Pancreas (tissue), 10 donors: ENCODE measurements at places on chromosomes 5 and 9. TPM values are rescaled to one million over a fixed set of nuclear protein-coding genes. Genes with fewer than 3 reads are reported as not detected.

The SCGB3A2 gene
- total RNA-seq, result not detected

- H3K4me3 ChIP-seq, result no peak overlapping the region
- no peak for DNase-seq
- no peaks in the 10 kb centered on the region for H3K27me3 ChIP-seq
- no peak overlapping the region for H3K27ac ChIP-seq
Observed at GRCh38 chr5:157543825-157544622, 31.6 kb downstream of the ADAM19 start.

GRCh38 chr9:94065535-94065961, 18.7 kb upstream of the PTPDC1 start:
- peak; percentile 41 for DNase-seq
- H3K27ac ChIP-seq, result no peak overlapping the region
- H3K36me3 ChIP-seq, result no peaks in the 10 kb centered on the region
- H3K27me3 ChIP-seq, result no peaks in the 10 kb centered on the region
- H3K4me3 ChIP-seq, result no peak overlapping the region

DNA sequence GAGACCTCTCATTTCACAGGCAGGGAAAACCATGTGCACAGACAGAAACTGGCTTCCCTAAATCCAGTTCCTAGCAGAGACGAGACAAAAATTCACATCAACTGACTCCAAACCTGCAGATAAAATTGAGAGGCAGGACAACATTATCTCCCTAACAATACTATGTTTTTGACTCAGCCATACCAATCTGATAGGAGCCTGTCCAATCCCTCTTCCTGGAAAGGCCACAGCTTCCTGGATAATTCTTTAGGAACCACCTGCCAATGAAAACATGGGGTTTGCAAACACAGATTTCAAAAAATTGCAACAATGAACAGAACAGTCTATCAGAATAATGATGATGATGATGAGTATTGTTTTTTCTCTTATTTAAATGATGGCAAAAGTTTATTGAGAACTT, 22.4 kb downstream of the SH3TC2 start:
- no peak for DNase-seq
- H3K27me3 ChIP-seq, result no peaks in the 10 kb centered on the region
- H3K4me1 ChIP-seq, result no peaks in the 10 kb centered on the region
- no peak overlapping the region for H3K27ac ChIP-seq
- H3K4me3 ChIP-seq, result no peak overlapping the region

DNA sequence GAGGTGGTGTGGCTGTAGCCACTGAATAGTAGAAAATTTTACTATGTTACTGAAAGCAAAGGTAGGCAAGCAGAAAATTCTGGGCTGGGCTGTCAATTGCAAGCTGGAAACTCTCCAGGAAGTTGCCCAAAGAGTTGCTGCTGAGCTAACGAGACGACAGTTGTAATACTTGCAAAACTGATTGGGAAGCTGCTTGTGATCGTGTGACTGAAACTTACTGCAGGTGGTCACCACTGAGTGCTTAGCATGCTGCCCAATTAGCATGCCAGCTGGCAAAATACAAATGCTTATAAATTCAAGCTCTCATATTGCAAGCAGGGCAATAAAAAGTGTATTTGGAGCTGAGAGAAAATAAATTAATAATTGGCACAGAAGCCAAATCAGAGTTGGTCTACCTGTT, 758.5 kb upstream of the EDIL3 start:
- no peaks in the 10 kb centered on the region for H3K4me1 ChIP-seq
- H3K27me3 ChIP-seq, result no peaks in the 10 kb centered on the region
- DNase-seq, result no peak
- H3K27ac ChIP-seq, result no peak overlapping the region
- no peaks in the 10 kb centered on the region for H3K36me3 ChIP-seq

- H3K36me3 ChIP-seq, result no peaks in the 10 kb centered on the region
- H3K27ac ChIP-seq, result no peak overlapping the region
- no peak overlapping the region for H3K4me3 ChIP-seq
Observed at GRCh38 chr5:73442231-73442811, 6.3 kb downstream of the FOXD1 start.

The CDKN2B gene
- total RNA-seq, result 13.9 TPM

DNA sequence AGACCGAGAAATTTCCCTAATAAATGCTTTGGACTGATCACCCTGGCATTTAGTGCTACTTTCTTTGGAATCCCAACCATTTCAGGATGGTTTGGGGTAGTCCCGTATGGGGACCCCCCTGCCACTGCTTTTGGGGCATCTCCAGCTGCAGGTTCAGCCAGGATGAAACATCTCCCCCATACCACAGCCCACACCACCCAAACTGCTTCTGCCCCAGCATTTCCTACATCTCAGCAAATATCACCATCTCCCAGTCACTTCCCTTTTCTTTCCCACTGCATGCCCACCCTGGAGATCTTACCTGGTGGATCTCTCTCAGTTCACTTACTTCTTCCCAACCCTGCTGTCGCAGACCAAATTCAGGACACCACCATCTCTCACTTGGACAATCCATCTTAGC, 4.8 kb upstream of the P4HA2 start:
- H3K36me3 ChIP-seq, result no peaks in the 10 kb centered on the region
- no peak for DNase-seq
- H3K4me3 ChIP-seq, result no peak overlapping the region
- H3K4me1 ChIP-seq, result no peaks in the 10 kb centered on the region

The GABRA6 gene
- total RNA-seq, result not detected

The WDR36 gene
- total RNA-seq, result 10.5 TPM

- H3K4me1 ChIP-seq, result peaks cover 25% of the 10 kb centered on the region
- peak within 1 kb of the TSS; percentile 99 for H3K4me3 ChIP-seq
- peaks cover 8% of the 10 kb centered on the region for H3K36me3 ChIP-seq
- peak within 1 kb of the TSS; percentile 99 for H3K27ac ChIP-seq
Observed at GRCh38 chr9:128127568-128127989, at the start of gene PTGES2. PTGES2 (minus strand) TSS chr9:128127729; CDS start chr9:128127717, 12 bp downstream.

DNA sequence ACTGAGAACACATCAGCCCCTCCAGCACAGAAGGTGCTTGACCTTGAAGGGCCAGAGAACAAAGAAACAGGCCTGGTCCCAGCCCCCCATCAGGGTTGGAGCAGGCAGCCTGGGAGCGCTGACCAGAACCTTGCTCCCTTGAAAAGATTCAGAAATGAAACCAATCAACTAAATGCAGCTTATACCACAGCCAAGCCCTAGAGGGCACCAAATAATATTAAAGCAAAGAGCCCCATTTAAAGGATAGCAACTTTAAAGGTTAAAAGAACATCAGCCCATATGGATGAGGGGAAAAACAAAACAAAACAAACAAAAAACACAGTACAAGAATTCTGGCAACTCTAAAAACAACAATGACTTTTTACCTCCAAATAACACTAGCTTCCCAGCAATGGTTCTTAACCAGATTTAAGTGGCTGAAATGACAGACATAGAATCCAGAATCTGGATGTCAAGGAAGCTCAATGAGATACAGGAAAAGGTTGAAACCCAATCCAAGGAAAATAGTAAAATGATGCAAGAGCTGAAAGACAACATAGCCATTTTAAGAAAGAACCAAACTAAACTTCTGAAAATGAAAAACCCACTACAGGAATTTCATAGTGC, 471.9 kb downstream of the MTRR start:
- no peak for DNase-seq
- no peaks in the 10 kb centered on the region for H3K36me3 ChIP-seq
- no peak overlapping the region for H3K27ac ChIP-seq
- H3K4me3 ChIP-seq, result no peak overlapping the region

DNA sequence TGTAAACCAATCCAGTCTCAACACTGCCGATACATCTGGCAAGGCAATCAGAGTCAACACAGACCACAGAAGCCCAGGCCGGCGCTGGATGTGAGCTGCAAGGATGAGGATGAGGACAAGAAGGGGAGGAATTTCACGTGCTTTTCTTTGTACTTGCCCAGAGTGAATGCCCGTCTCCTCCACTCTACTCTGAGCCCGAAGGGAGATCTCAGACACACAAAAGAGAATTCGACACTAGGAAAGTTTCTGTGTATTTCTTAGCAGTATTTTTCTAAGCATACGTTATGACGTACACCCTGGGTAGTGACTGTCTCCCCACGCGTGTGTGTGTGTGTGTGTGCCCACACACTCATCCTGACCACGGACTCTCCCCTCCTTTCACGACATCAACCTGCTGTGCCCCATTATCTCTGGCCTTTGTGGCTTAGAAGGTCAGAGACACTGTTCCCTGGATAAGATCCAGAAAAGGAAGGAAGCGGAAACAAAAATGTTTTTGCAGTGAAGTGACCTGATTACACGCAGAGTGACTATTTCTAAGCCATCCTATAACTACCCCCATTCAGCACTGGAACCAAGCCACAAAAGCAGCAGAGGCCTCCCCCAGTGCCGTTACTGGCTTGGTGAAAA, 227.3 kb upstream of the DAPK1 start:
- no peak overlapping the region for H3K27ac ChIP-seq
- no peaks in the 10 kb centered on the region for H3K27me3 ChIP-seq
- H3K36me3 ChIP-seq, result no peaks in the 10 kb centered on the region

The CDC25C gene
- total RNA-seq, result 0.09 TPM

- H3K27ac ChIP-seq, result no peak overlapping the region
- H3K4me3 ChIP-seq, result no peak overlapping the region
- DNase-seq, result no peak
- H3K27me3 ChIP-seq, result no peaks in the 10 kb centered on the region
Observed at GRCh38 chr9:38432922-38433510, 8.8 kb upstream of the IGFBPL1 start.

- no peak for DNase-seq
- H3K4me1 ChIP-seq, result no peaks in the 10 kb centered on the region
- no peaks in the 10 kb centered on the region for H3K36me3 ChIP-seq
- no peaks in the 10 kb centered on the region for H3K27me3 ChIP-seq
Observed at GRCh38 chr9:9099646-9100045, 1300.1 kb upstream of the DMAC1 start.

DNA sequence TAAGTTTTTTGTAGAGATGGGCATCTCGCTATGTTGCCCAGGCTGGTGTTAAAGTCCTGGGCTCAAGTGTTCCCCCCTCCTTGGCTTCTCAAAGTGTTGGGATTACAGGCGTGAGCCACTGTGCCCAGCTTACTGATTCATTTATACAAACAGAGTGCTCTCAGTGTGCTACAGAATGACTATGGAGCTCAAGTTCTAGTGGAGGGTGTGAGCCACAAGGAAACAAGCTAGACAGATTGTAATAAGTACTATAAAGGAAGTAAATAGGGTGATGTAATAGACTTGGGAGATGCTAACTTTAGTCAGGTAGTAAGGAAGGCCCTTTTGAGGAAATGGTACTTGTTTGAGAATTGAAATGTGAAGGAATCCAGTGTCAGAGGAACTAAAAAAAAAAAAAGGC, 1.7 kb upstream of the TMEM267 start:
- no peak for DNase-seq
- no peaks in the 10 kb centered on the region for H3K36me3 ChIP-seq
- H3K27me3 ChIP-seq, result no peaks in the 10 kb centered on the region
- no peak overlapping the region for H3K27ac ChIP-seq

DNA sequence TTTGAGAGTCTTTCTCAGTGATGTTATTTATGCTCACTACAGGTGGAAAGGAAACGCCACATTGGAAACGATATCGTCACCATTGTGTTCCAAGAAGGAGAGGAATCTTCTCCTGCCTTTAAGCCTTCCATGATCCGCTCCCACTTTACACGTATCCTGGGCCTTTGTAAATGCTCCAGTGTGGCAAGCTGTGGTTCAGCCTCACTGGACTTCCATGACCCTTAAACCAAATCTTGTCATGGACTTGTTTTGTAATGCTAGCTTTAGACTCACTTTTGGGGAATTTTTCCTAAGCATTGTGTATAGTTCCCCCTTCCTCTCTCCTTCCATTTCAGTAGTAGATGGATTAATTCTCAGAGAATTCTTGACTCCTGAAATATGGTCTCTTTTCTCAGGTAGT, 60.9 kb upstream of the SLC2A8 start:
- H3K4me1 ChIP-seq, result no peaks in the 10 kb centered on the region
- DNase-seq, result no peak
- no peak overlapping the region for H3K27ac ChIP-seq

GRCh38 chr5:172722327-172722815, 48.6 kb downstream of the DUSP1 start:
- H3K4me3 ChIP-seq, result no peak overlapping the region
- H3K27me3 ChIP-seq, result no peaks in the 10 kb centered on the region
- peaks cover 10% of the 10 kb centered on the region for H3K4me1 ChIP-seq
- no peaks in the 10 kb centered on the region for H3K36me3 ChIP-seq

DNA sequence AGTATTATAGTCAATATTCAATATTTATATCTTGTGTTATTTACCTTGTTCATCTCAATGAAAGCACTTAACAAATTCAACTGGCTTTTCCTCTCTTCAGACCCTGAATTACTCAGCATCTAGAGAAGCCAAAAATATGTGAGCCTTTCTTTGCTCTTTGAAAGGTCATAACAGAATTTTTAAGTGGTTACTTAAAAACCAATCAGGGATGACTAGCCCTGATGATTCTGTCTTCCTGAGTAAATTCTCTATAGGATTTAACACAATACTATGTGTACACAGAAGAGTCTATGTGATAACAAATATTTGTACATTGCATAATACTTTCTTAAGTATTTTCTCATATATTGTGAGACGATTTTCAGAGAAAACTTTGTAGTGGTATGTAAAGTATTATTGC, 546.3 kb downstream of the MAT2B start:
- H3K4me3 ChIP-seq, result no peak overlapping the region
- no peaks in the 10 kb centered on the region for H3K4me1 ChIP-seq
- DNase-seq, result no peak
- H3K36me3 ChIP-seq, result no peaks in the 10 kb centered on the region
- H3K27ac ChIP-seq, result no peak overlapping the region

The NTRK2 gene
- total RNA-seq, result 12.4 TPM

GRCh38 chr5:61507232-61507631, 175.2 kb downstream of the ZSWIM6 start:
- no peak overlapping the region for H3K4me3 ChIP-seq
- H3K27me3 ChIP-seq, result no peaks in the 10 kb centered on the region
- no peaks in the 10 kb centered on the region for H3K4me1 ChIP-seq
- H3K27ac ChIP-seq, result no peak overlapping the region
- no peaks in the 10 kb centered on the region for H3K36me3 ChIP-seq
- no peak for DNase-seq

DNA sequence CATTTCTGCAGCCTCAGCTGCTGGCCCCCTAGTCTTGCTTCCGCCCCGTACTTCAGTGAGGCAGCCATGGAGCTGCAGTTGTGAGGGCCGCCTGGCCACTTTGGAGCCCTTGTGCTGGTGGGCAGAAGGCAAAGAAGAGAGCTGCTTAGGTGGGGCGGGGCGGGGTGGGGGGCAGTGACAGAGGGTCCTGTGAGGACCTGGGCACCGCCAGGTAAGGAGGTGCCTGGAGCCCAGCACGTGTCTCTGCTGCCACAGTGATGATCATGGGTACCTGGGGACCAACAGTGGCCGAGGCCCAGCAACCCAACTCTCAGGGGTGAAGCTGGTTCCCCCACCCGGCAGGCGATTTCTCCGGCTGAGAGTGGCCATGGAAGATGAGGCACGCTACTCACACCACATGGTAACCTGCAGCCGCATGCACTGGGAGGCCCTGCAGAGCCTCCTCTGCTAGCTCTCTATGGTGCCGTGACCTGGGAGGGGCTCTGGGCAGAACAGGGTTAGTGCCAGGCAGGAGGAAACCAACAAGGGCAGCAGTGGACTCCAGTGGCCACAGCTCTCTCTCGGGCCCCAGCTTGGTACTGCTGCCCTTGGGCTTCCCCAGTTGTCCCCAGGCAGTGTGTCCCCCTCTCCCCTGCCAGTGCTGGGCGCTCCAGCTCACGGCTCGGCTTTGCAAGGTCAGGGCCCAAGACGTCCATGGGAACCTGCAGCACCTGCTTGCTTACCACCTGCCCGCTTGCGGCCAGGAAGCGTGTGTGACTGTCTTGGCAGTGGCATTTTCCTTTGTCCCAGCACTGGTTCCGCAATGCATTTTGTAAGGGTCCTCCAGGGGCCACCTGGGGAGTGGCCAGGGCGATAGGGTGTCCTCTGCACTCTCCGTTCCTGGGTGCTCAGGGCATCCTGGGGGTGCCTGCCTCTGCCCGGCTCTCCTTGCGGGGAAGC, 24.0 kb downstream of the NDUFS6 start:
- peak; percentile 64 for DNase-seq
- no peak overlapping the region for H3K4me3 ChIP-seq
- no peak overlapping the region for H3K27ac ChIP-seq
- H3K36me3 ChIP-seq, result peaks cover 4% of the 10 kb centered on the region
- no peaks in the 10 kb centered on the region for H3K27me3 ChIP-seq
